ENCODE measurements at places on chromosomes 5 and 9. TPM values are rescaled to one million over a fixed set of nuclear protein-coding genes. Genes with fewer than 3 reads are reported as not detected.

The HACD4 gene
- total RNA-seq: 0.33 TPM

- no peak overlapping the region for H3K4me3 ChIP-seq
- no peaks in the 10 kb centered on the region for H3K36me3 ChIP-seq
- no peaks in the 10 kb centered on the region for H3K27me3 ChIP-seq
- H3K27ac ChIP-seq: peak overlapping the region; percentile 84
- peaks cover 100% of the 10 kb centered on the region for H3K4me1 ChIP-seq
- DNase-seq: peak; percentile 84
These were observed 51.7 kb downstream of the RXRA start for GRCh38 chr9:134377976-134378375.

- H3K4me1 ChIP-seq: peaks cover 57% of the 10 kb centered on the region
- H3K36me3 ChIP-seq: peaks cover 41% of the 10 kb centered on the region
- no peaks in the 10 kb centered on the region for H3K27me3 ChIP-seq
These were observed 14.4 kb downstream of the BRD3 start for GRCh38 chr9:134053401-134053871.

GRCh38 chr5:115557667-115558387 lies 13.3 kb upstream of the FEM1C start:
- H3K36me3 ChIP-seq: no peaks in the 10 kb centered on the region
- H3K4me1 ChIP-seq: peaks cover 5% of the 10 kb centered on the region
- H3K4me3 ChIP-seq: no peak overlapping the region
- H3K27me3 ChIP-seq: no peaks in the 10 kb centered on the region
- H3K27ac ChIP-seq: no peak overlapping the region

DNA sequence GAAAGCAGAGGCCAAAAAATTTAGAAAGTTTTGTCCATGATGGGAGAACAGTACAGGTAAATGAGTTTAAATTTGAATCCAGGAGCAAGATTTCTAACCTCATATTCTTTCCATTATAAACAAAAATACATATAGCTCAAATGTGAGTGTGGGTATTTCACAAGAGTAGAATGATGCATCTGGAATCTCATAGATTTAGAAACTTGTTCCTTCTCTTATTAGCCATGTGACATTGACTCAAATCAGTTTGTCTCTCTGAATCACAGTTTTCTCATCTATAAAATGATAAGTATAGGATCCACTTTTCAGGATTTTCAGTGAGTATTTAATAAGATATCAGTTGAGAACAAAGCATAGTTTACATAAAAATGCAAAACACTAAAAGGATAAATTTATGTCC lies 436.3 kb upstream of the PAPPA start:
- H3K27ac ChIP-seq: no peak overlapping the region
- no peaks in the 10 kb centered on the region for H3K36me3 ChIP-seq
- no peaks in the 10 kb centered on the region for H3K27me3 ChIP-seq
- H3K4me3 ChIP-seq: no peak overlapping the region

The PKD2L2 gene
- 0.54 TPM for total RNA-seq

DNA sequence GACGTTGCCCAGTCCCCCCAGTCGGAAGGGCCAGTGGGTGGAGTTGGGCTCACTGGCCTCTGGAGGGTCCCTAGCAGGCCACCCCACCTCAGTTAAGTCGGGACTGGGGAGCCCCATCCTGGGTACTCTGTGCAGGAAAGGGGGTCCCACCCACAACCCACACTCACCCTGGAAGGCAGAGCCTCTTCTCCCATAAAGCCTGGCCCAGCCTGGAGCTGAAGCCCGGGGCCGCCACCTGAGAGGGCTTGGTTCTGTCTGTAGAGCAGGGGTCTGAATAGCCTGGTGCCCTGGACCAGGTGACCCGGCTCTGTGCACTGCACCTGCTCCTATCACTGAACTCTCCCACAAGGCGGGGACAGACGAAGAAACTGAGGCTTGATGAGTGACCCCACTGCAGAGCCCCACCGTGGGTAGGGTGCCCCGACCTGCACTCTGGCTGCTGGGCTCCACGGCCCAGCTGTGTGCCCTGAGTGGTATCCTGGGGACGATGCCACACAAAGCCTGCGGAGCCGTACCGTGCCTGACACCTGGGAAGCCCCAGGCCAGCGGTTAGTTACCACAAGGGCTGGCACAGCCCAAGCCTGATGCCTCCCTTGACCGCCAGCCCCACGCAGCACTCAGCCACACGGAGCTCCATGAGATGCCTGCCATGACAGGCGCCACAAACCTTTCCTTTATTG lies 7.3 kb downstream of the PTGES2 start:
- no peak overlapping the region for H3K27ac ChIP-seq
- peak; percentile 23 for DNase-seq
- H3K36me3 ChIP-seq: peaks cover 12% of the 10 kb centered on the region
- no peak overlapping the region for H3K4me3 ChIP-seq
- peaks cover 16% of the 10 kb centered on the region for H3K4me1 ChIP-seq
- no peaks in the 10 kb centered on the region for H3K27me3 ChIP-seq

DNA sequence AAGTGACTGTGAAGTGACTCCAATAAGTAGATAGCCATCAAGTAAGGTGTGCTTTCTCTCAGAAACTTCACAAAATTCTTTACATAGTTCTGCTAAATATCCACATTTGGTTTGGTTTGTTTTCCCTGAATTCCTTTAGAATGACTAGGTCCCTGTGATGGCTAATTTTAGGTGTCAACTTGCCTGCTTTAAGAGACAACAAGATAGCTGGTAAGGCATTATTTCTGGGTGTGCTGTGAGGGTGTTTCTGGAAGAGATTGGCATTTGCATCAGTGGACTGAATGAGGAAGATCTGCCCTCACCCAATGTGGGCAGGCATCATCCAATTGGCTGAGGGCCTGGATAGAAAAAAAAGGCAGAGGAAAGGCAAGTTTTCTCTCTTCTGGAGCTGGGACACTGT lies 8.3 kb upstream of the PTBP3 start:
- no peaks in the 10 kb centered on the region for H3K27me3 ChIP-seq
- no peak for DNase-seq
- H3K4me1 ChIP-seq: no peaks in the 10 kb centered on the region
- H3K4me3 ChIP-seq: no peak overlapping the region
- no peaks in the 10 kb centered on the region for H3K36me3 ChIP-seq

GRCh38 chr9:23538067-23538402 lies 288.0 kb downstream of the ELAVL2 start:
- no peaks in the 10 kb centered on the region for H3K36me3 ChIP-seq
- DNase-seq: no peak
- H3K4me1 ChIP-seq: peaks cover 14% of the 10 kb centered on the region
- H3K27ac ChIP-seq: no peak overlapping the region
- H3K4me3 ChIP-seq: peak overlapping the region; percentile 15

- no peak overlapping the region for H3K27ac ChIP-seq
- no peaks in the 10 kb centered on the region for H3K4me1 ChIP-seq
- peaks cover 3% of the 10 kb centered on the region for H3K27me3 ChIP-seq
- H3K36me3 ChIP-seq: no peaks in the 10 kb centered on the region
These were observed 287.7 kb downstream of the PSAT1 start for GRCh38 chr9:78584589-78584988.

DNA sequence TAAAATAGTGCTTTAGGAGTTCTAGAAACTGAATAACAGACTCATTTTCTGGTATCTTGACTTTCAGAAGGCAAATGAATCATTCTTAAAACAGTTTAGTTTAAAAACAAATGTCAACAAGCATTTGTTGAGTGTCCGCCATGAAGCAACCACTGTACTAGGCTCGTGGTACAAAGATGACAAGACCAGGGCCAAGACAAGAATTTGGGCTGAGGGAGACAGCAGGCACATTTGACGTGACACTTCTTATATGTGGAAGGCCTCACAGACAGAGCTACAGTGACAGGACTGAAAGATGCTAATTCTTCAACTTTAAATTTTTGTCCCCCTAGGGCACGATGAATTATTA lies 14.4 kb upstream of the ZNF131 start:
- H3K4me1 ChIP-seq: no peaks in the 10 kb centered on the region
- no peak overlapping the region for H3K4me3 ChIP-seq
- H3K27ac ChIP-seq: no peak overlapping the region
- H3K27me3 ChIP-seq: no peaks in the 10 kb centered on the region

The SLC6A19 gene
- not detected for total RNA-seq

GRCh38 chr5:113061846-113062780 lies 85.5 kb downstream of the DCP2 start:
- H3K4me1 ChIP-seq: no peaks in the 10 kb centered on the region
- H3K36me3 ChIP-seq: peaks cover 61% of the 10 kb centered on the region
- no peaks in the 10 kb centered on the region for H3K27me3 ChIP-seq
- DNase-seq: no peak

GRCh38 chr5:177043958-177044357 lies 21.5 kb downstream of the ZNF346 start:
- peaks cover 87% of the 10 kb centered on the region for H3K36me3 ChIP-seq
- H3K4me3 ChIP-seq: no peak overlapping the region
- H3K27me3 ChIP-seq: no peaks in the 10 kb centered on the region
- peaks cover 4% of the 10 kb centered on the region for H3K4me1 ChIP-seq
- DNase-seq: no peak

The GAS1 gene
- 7.3 TPM for total RNA-seq

The RGS3 gene
- 134 TPM for total RNA-seq

- DNase-seq: no peak
- no peak overlapping the region for H3K4me3 ChIP-seq
- H3K36me3 ChIP-seq: no peaks in the 10 kb centered on the region
- no peak overlapping the region for H3K27ac ChIP-seq
- H3K27me3 ChIP-seq: no peaks in the 10 kb centered on the region
These were observed 14.6 kb upstream of the TRAF1 start for GRCh38 chr9:120941046-120941770.

The S1PR3 gene
- 50.3 TPM for total RNA-seq

DNA sequence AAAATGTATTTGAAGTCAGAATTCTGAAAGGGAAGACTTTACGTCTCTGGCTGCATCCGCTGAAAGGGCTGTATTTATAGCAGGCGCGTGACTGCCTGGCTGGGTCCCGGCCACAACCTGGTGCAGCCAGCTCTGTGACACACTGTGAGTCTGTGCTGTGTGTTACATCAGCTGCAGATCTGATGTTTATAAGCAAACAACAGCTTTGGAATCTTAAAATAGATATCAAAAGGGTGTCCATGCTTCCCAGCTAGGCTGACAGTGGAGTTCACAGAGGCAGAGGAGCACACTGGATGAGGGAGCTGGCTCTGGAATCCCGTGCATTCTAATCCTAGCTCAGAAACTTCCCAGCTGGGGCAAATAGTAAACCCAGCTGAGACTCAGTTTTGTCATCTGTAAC lies 433.4 kb upstream of the BRINP1 start:
- H3K36me3 ChIP-seq: no peaks in the 10 kb centered on the region
- H3K4me3 ChIP-seq: no peak overlapping the region
- peak; percentile 47 for DNase-seq
- no peaks in the 10 kb centered on the region for H3K27me3 ChIP-seq
- H3K27ac ChIP-seq: peak overlapping the region; percentile 33

DNA sequence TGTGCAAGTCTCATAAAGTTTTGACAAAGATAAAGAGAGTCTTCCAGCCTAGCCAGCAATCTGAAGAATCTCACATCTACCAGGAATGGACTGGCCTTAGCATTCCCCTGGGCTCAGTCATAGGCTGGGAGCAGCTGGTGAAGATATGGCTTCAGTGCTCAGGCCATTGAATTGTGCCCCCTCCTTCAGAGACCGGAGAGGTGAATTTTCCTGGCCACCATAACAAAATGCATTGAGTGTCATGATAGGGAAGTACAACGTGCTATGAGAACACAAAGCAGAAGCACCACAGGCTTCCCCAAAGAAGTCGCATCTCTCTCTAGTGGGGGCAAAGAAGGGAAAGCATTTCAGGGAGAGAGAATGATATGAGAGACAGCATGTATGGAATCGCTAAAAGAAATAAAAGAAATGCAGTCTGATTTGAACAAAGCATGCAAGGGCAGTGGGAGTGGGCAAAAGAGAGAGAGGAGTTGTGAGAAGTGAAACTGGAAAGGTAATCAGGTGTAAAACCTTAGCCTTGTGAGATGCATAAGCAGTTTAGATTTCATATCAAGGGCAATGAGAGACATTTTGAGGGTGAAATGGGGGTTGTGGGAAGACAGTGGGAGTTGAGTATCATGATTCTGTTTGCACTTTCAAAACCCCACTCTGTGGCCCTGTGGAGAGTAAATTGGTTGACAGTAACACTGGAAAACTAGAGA lies 57.1 kb upstream of the NMUR2 start:
- H3K4me3 ChIP-seq: no peak overlapping the region
- no peak for DNase-seq
- H3K27ac ChIP-seq: no peak overlapping the region

- no peak overlapping the region for H3K27ac ChIP-seq
- H3K36me3 ChIP-seq: peaks cover 79% of the 10 kb centered on the region
- H3K4me3 ChIP-seq: no peak overlapping the region
- H3K4me1 ChIP-seq: no peaks in the 10 kb centered on the region
- no peaks in the 10 kb centered on the region for H3K27me3 ChIP-seq
These were observed 35.4 kb downstream of the RIGI start for GRCh38 chr9:32490601-32491000.

The PHF24 gene
- 0.13 TPM for total RNA-seq

The TAS2R1 gene
- total RNA-seq: not detected

- H3K27ac ChIP-seq: no peak overlapping the region
- no peaks in the 10 kb centered on the region for H3K4me1 ChIP-seq
- peak overlapping the region; percentile 50 for H3K4me3 ChIP-seq
- no peaks in the 10 kb centered on the region for H3K36me3 ChIP-seq
- no peaks in the 10 kb centered on the region for H3K27me3 ChIP-seq
These were observed 438 bp downstream of the SOX30 start for GRCh38 chr5:157651623-157652376.

- no peaks in the 10 kb centered on the region for H3K36me3 ChIP-seq
- H3K27me3 ChIP-seq: no peaks in the 10 kb centered on the region
- no peak for DNase-seq
- no peaks in the 10 kb centered on the region for H3K4me1 ChIP-seq
- H3K4me3 ChIP-seq: no peak overlapping the region
These were observed 6.2 kb upstream of the FYB1 start for GRCh38 chr5:39225405-39226099.

- H3K36me3 ChIP-seq: peaks cover 32% of the 10 kb centered on the region
- DNase-seq: no peak
- peaks cover 31% of the 10 kb centered on the region for H3K4me1 ChIP-seq
- no peaks in the 10 kb centered on the region for H3K27me3 ChIP-seq
- no peak overlapping the region for H3K4me3 ChIP-seq
- no peak overlapping the region for H3K27ac ChIP-seq
These were observed 1.4 kb downstream of the KIF20A start for GRCh38 chr5:138180183-138180782.

GRCh38 chr5:135565725-135566421 lies 12.9 kb downstream of the CXCL14 start:
- H3K4me1 ChIP-seq: no peaks in the 10 kb centered on the region
- peak; percentile 59 for DNase-seq
- H3K4me3 ChIP-seq: no peak overlapping the region
- no peak overlapping the region for H3K27ac ChIP-seq
- H3K36me3 ChIP-seq: no peaks in the 10 kb centered on the region

The FBXL17 gene
- 29.1 TPM for total RNA-seq

Data from heart left ventricle (tissue), 16 donors.